ENCODE measurements at places on chromosomes 7 and 10.

- DNase-seq: no peak
Observed at GRCh38 chr10:79342295-79342761, 4.9 kb upstream of the PPIF start.

- DNase-seq: peak; percentile 21
Observed at GRCh38 chr10:24814568-24815313, 91.1 kb upstream of the ARHGAP21 start.

DNA sequence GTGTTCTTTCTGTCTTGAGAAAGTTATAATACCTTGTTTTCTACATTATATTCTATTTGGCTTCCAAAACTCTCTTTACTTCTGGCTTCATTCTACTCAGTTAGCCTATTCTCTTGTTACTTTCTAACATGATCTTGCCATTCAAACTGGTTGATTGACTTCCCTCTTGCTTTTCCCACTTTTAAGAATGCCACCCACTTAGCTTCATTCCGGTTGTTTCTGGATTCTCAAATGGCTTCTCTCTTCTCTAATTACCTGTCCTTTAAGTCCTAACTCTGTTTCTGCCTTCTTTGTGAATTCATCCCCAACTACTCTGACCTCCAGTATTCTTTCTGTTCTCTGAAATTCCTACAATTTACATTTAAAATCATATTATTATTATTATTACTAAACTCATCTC lies 52.0 kb downstream of the ANKIB1 start:
- DNase-seq: no peak

DNA sequence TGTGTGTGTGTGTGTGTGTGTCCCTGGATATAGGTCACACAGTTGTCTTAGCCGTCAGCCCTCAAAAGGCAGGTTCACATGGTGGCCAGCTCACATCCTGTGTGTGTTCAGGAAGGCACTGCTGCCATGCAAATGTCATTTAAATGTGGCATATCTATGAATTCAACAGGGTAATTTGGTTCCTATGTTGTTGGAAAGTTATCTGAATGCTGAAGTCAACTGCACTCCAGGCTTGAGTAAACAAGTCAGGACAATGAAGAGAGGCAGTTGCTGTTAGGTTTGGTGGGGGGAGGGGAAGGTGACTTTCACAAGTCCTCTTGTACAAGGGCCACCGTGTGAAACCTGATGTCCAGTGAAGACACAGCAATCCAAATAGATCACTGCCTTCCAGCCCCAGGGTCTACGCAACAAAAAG lies 61.1 kb downstream of the PTPRE start:
- no peak for DNase-seq

- no peak for DNase-seq
Observed at GRCh38 chr7:34622771-34623250, 35.2 kb upstream of the NPSR1 start.

DNA sequence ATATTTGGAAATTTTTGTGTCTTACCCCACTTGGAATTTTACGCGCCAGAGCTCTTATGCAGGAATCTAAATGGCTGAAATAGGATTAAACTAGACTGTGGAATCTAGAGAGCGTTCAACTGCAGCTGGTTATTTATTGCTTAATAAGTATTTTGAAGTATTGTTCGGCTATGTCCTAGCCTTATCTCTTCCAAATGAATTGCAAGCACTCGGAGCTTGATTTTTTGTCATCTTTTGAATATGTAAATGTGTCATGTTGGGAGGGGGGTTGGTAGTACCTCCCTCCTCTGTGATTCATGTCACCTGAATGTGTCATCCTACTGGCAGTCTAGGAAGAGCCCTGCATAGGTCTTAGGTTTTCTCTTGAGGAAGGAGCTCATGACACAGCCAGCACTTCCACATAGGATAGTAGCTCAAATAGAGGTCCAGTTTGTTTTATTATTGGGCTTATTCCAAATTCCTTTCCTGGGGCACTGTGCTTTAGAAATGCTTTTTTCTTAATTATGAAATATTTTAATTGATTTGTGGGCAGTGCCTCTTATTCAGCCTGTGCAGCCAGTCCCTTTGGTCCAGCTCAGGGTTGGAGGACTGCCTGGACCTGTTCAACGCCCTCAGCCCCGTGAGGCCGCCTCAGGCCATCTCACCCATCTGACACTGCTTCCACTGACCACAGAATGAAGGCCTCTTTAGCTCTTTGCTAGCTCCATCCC lies 22.5 kb upstream of the TRIL start:
- DNase-seq: peak; percentile 57

DNA sequence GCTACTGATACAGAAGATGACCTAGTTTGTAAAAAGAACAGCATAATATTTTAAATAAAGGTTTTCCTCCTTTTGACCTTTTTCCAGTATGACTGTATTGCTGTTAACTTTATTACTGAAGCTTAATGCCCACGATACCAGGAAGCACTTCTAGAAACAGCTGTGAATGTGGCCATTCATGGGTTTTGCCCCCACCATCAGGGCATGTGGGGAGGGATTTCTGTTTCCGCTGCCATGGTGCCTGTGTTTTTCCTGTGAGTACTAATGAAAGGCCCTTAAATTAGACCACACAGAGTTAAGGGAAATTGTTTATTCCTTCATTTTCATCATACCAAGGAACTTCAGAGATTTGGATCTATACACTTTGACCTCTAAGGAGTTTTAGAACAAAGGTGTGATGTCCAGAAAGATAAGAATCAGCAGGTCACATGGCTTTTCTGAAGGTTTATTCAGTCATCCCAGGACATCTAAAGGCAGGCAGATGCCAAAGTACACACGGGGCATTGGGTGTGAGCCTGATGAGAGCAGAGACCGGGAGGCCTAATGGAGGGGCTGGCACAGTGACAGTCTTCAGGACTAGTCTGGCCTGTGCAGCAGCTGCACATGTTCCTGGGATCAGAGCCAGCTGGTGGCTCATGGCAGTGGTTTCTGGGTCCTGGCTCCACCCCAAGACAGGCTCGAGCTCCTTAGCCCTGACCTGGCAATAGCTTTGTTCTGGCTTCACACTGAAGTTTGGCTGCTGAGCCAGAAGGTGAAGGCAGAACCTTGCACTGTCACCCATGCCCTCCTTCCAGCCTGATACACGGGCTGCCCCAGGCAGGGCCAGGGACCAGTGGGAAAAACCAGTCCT lies 190.9 kb downstream of the REEP3 start:
- DNase-seq: peak; percentile 96

GRCh38 chr10:113438652-113439051 lies 114.2 kb upstream of the HABP2 start:
- peak; percentile 59 for DNase-seq

DNA sequence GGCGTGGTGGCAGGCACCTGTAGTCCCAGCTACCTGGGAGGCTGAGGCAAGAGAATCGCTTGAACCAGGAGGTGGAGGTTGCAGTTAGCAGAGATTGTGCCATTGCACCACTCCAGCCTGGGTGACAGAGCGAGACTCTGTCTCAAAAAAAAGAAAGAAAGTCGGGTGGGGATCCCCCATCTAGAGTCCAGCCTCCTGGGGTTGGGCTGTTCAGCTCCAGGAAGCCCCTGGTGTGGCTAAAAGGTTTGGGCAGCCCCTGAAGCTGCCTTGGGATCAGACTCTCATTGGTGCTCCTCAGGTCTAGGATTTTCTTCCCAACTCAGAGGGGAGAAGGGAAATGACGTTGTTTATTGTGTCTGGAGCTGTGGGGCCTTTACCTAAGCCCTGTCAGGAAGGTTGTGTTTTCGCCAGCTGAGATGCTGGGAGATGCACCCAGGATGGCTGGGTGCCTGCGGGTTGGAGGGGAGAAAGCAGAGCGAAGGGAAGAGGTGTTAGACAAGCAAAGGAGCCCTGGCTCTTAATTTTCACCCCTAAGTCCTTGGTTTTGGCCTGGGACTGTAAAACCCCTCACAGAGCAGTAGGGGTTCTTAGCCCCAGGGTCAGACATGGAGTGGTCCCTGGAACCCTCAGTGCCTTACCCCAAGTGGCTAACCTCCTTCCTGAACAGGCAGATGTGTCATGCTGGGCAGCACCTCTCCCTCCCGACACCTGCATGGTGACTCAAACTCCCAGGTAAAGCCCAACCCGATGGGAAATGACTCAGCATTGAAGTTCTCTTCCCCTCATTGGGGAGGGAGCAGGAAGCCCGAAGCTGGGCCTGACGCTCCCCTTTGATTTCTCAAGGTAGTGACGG lies 21.1 kb downstream of the PLAU start:
- DNase-seq: no peak

DNA sequence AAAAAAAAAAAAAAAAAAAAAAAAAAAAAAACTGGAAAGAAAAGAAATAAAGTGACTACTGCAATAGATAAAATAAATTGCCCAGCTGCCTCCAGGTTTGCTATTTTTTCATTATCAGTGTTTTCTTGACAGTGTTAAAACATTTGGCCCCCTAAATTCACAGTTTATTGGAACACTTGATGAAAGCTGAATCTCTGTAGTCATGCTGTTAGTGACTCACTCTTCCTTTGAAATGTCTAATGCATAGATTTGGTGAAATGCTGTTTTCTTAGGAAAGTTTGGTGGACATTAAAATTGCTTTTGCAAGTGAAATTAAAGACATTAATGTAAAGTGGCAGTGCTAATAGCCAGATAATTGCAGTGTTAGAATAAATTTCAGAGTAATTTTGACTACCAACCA lies 785.2 kb downstream of the NRG3 start:
- peak; percentile 10 for DNase-seq

DNA sequence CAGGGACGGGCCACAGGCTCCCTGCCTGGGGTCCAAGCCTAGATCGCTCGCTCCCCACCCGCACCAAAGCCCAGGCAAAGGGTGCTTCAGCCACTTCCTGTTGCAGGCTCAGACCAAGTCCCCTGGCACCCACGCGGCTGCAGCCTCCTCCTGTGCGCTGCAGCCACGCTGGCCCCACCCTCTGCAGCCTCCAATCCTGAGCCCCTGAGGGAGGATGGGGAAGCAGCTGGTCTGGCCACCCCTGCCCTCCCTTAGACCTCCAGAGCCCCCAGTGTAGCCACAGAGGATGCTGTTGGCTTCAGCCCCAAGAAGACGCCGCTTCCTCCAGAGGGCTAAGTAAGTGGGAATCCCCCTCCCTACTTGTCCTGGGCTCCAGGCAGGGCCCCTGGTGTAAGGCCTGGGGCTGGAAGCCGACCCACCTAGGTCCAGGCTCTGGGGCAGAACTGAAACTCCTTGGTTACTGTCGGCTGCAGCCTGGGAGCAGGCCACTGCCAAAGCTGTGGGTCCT lies 9.4 kb downstream of the LIMK1 start:
- DNase-seq: no peak

GRCh38 chr10:116134322-116134721 lies 138.7 kb downstream of the GFRA1 start:
- no peak for DNase-seq

- DNase-seq: no peak
Observed at GRCh38 chr10:118948786-118949185, 80.7 kb upstream of the NANOS1 start.

DNA sequence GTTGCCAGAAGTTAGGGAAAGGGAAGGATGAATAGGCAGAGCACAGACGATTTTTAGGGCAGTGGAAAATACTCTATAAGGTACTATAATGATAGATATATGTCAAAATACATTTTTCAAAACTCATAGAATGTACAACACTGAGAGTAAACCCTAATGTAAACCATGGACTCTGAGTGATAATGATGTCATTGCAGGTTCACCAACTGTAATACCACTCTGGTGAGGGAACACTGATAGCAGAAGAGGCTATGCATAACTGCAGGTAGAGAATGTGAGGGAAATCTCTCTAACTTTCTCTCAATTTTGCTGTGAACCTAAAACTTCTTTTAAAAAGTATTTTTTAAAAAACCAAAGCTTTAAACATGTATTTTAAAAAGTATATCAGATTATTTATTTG lies 22.1 kb downstream of the POT1 start:
- DNase-seq: no peak

DNA sequence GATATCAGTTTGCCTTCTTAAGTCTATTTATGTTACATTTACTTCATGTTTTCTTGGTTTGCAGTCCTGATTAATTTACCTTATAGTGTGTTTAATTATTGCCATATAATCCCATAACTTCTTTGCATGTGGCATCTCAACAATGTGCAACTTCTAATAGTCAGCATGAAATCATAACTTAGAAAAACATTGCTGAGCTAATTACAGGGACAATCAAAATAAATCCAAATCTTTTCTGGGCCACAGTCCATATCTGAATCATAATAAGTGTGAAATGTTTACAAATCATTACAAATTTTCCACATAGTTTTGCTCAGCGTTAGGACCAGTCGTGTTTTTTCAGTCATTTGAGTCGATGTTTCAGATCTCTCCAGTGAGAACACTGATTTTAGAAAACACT lies 29.1 kb upstream of the CABCOCO1 start:
- DNase-seq: peak; percentile 75

GRCh38 chr10:101018600-101019439 lies 12.1 kb downstream of the PDZD7 start:
- DNase-seq: peak; percentile 77

- no peak for DNase-seq
Observed at GRCh38 chr10:100104300-100104699, 22.6 kb upstream of the CPN1 start.

- peak; percentile 37 for DNase-seq
Observed at GRCh38 chr7:105014693-105015389, 836 bp downstream of the KMT2E start.

GRCh38 chr10:104256335-104256961 lies 1.8 kb downstream of the GSTO1 start:
- DNase-seq: no peak

DNA sequence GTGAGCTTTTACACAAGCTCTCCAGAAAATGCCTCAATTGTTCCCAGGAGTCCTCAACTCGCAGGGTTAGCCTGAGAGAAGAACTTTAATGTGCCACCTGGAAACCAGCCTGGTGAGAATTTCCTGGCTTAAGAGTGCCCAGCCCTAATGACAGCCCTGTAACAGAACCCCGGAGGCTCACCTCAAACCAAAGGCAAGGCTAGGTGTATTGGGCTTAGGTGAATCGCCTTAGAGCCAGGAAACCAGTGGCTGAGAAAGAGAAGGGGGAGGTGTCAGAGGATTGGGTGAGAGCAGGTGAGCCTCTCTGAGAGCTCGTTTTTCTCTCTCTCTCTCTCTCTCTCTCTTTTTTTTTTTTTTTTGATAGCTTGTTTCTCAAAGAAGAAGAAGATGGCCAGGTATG lies 7.3 kb downstream of the OCM2 start:
- DNase-seq: no peak

DNA sequence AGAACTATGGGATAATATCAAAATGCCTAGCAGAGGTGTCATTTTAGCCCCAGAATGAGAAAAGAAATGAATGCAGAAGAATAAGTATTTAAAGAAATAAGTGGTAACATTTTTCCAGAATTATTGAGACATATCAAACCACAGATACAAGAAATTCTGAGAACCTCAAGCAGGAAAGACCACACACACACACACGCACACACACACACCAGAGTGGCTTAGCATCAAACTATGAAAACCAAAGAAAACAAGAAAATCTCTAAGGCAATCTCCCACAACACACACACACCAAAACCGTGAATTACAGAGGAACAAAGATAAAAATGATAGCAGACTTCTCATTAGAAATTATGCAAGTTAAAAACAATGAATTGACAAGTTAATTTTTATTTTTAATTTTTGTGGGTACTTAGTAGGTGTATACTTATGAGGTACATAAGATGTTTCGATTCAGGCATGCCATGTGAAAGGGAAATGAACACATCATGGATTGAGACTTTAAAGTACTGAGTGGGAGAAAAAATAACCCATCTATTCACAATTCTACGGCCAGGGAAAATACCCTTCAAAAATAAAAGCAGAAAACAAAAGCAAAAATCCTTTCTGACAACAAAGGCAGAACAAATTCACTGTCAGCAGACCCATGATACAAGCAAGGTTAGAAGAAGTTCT lies 14.6 kb downstream of the PPIF start:
- peak; percentile 39 for DNase-seq

All from fibroblast of skin of abdomen (primary cell).